ENCODE measurements at places on chromosomes 7 and 10. TPM values are rescaled to one million over a fixed set of nuclear protein-coding genes. Genes with fewer than 3 reads are reported as not detected.

Gene NPFFR1
- not detected for total RNA-seq

Gene JCAD
- total RNA-seq = 0.49 TPM

Gene UTF1
- total RNA-seq = not detected

Gene GSTO2
- total RNA-seq = 2.3 TPM

Gene NME8
- not detected for total RNA-seq

Gene ADAMTS14
- total RNA-seq = 10.1 TPM

Gene CALHM1
- total RNA-seq = not detected

Gene IGFBP3
- 11.7 TPM for total RNA-seq

Gene HMX3
- total RNA-seq = not detected

Gene SLC26A5
- not detected for total RNA-seq

Gene VENTX
- not detected for total RNA-seq

Gene SFRP5
- not detected for total RNA-seq

Gene IFIT1
- 29.9 TPM for total RNA-seq

Gene TPST1
- 36.5 TPM for total RNA-seq

Gene TUBB8
- total RNA-seq = not detected

Gene AGAP5
- total RNA-seq = not detected

Gene CPA2
- not detected for total RNA-seq

Gene PNLIPRP2
- not detected for total RNA-seq

Gene CAPZA2
- 199 TPM for total RNA-seq

Gene IDE
- total RNA-seq = 13.9 TPM

Gene LRRC18
- total RNA-seq = not detected

GRCh38 chr10:92242380-92242779 is 48.5 kb downstream of the CPEB3 start:
- no peak for DNase-seq

GRCh38 chr7:132030086-132030568 is 473.7 kb upstream of the PODXL start:
- DNase-seq = no peak

GRCh38 chr10:35208949-35209613 is 82.4 kb downstream of the CREM start:
- no peak for DNase-seq

GRCh38 chr10:5537684-5538083 is 12.9 kb downstream of the CALML3 start:
- DNase-seq = no peak

DNA sequence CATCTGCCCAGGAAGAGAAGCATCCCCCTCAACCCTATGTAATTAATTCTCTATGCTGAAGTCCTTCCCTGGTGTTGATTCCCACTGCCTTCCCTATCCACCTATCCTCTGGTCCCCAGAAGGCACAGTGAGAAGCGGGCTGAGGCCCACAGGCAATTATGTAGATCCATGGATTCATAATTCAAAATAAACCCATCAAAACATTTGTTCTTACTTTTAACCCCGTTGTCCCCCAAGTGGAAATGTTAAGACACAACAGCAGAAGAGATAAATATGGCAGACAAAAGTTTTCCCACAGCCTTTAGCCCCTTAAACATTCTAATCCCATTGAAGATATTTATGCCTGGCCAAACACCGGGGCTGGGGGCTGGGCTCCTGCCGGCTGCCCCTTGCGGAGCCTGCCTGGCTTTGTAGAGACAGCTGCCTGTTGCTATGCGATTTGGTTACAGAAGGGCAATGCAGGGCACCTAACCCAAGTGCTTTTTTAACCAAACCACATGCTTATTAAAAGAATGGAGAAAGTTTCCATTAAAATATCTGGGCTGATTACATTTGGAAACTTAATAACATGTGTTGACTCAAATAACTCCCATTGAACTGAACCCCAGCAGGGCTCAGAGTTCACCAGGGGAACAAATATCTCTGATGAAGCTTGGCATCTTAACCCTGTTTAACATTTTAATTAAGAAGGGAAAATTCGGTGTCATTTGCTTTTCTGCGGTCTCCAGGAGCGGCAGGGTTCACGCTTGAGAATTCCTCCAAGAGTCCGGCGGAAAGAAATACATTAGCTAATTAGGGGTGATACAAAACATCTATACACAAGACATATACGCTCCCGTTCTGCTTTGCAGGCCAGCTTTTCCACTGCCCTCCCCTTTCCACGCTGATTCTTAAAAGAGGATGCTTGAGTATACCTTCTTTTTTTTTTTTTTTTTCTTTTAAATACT is 110.8 kb upstream of the FGFR2 start:
- DNase-seq = no peak

GRCh38 chr10:58641095-58641531 is 128.4 kb downstream of the BICC1 start:
- DNase-seq = peak; percentile 99

- DNase-seq = no peak
These were observed 32.3 kb downstream of the PYROXD2 start for GRCh38 chr10:98382691-98383101.

- DNase-seq = peak; percentile 14
These were observed 16.4 kb downstream of the PRKRIP1 start for GRCh38 chr7:102412548-102412947.

DNA sequence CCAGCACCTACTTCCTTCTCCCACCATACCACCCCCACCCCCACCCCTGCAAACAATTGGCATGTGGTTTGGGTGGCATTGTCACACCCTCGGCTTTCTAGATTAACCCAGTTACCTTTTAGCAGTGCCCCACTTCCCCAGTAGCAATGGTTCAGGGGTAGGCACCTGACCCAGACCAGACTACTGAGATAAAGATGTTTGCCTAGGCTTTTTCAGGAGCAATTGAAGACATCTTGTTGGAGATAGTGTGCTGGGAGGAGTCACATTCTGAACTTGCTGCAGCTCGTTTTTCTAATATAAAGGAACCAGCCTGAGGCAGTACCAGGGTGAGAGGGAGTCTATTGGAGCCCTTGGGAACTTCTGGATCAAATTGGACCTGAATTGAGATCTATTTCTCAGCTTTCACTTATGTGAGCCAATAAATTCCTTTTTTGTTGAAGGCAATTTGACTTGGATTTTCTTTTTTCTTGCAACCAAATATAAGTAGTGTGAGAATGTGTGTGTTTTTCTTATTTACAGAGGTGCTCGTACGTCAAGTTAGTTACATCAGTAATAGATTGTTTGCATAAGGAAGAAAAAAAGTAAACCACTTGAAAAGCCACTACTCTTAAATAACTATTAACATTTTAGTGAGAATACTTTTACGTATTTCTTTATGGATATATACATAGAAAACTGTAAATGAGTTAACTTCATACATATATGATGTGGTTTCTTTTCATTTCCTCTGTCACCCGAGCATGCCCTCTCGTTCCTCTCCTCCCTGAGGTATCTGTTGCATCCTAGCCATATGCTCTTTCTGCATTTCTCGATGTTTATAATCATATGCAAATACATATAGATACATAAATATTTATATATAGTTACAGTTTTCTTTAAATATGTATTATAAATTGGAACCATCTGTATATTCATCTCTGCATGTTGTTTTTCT is 38.0 kb downstream of the RAB18 start:
- DNase-seq = no peak

GRCh38 chr10:126459032-126459831 is 71.0 kb upstream of the ADAM12 start:
- peak; percentile 90 for DNase-seq

DNA sequence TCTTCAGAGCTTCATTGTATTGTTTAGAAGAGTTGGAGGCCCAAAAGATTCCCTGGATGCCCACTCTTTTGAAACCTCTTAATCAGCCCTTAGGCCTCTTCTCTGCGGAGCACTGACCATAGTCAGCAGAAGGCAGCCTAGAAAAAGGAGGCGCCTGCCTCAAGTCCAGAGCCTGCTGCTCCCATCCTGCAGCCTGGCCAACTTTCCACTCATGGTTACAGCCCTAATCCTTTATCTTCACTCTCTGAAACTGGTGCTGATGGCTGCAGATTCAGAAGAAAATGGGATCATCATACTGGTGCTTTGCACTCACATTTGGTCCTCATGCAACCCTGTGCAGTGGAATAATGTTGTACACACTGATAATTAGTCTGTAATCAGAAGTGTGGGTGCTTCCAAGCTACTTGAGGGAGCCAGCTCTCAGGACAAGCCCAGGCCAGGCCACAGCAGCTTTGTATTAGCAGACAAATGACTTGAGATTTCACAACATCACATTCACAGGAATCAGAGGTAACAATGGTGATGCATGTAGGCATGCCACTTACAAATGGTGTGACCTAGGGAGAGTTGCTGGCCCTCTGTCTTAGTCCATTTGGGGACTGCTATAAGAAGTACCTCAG is 272.9 kb downstream of the GALNT17 start:
- DNase-seq = no peak

DNA sequence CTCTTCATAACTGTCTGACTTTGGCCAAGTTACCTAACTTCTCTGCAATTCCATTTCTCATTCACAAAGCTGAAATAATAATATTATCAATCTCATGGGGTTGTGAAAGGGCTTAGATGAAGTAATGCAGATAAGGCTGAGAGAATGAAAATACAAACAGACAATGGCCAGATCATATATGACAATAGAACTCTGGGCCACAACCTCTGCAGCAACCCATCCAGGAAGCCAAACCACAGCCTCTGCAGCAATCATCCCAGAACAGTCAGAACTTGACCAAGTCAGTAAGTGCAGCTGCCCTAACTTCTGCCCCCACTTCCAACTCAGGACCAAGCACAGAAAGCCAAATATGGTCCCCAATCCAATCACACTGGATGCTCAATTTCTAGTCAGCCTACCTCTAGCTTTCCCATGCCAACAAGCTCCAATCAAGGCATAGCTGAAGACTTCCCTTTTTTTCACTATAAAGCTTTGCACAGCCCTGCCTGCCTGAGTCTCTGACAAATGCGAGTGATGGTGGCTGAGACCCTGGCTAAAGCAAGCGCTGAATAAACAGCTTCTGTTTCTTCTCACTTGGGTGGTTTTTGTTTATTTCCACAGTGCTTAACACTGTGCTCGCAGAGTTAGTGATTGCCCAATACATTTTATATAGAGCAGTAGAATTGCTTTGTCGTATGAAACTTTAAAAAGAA is 34.8 kb upstream of the TNPO3 start:
- peak; percentile 16 for DNase-seq

- DNase-seq = no peak
These were observed 406.9 kb downstream of the DGKB start for GRCh38 chr7:14495633-14496032.

GRCh38 chr7:129436335-129436923 is 2.2 kb downstream of the STRIP2 start:
- DNase-seq = no peak

DNA sequence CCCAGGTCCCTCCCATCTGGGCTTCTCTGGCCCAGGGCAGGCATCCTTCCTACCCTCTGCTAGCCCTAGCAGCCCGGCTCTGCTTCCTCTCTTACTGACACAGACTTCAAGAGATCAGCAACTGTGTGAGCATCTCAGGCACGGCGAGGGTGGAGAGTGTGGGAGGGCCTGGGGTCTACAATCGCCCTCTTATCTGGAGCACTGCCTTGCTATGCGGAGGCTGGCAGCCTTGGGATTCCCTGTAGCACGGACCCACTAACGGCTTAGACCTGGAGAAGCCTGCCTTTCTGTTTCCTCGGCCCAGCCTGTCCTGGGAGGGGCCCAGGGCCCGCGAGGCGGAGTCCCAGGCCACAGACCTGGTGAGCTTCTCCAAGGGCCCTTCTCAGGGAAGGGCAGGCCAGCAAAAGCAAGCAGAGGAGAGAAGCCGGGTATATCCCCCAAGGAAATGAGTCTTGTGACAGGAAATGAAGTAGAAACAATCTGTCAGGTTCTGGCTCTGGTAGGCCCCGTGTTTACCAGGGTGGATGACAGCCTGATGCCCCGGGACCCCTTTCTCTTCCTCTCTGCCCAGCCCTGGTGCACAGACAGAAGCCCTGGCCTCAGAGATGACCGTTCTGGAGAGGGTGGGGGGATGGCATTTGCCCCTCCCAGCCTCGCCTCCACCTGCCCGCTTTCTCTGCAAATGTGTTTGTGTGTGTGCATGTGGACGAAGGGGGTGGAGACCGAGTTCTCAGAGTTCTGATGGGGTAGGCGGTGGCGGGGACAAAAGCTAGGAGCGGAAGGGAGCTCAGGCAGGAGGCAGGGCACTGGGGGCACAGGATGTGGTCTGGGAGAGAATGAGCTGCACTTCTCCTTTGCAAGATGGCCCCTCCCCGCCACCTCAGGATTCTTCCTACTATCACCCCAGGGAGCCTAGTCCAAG is 2.5 kb downstream of the LRCH4 start:
- DNase-seq = peak; percentile 47

GRCh38 chr7:51067757-51068156 is 248.9 kb downstream of the COBL start:
- peak; percentile 78 for DNase-seq

GRCh38 chr7:137453356-137453755 is 109.8 kb upstream of the PTN start:
- DNase-seq = peak; percentile 42

GRCh38 chr10:79444199-79445119 is 965 bp downstream of the ZCCHC24 start:
- peak; percentile 89 for DNase-seq

- no peak for DNase-seq
These were observed 15.6 kb upstream of the AQP1 start for GRCh38 chr7:30896036-30896435.

GRCh38 chr7:22660293-22660692 is 66.7 kb upstream of the IL6 start:
- DNase-seq = no peak

DNA sequence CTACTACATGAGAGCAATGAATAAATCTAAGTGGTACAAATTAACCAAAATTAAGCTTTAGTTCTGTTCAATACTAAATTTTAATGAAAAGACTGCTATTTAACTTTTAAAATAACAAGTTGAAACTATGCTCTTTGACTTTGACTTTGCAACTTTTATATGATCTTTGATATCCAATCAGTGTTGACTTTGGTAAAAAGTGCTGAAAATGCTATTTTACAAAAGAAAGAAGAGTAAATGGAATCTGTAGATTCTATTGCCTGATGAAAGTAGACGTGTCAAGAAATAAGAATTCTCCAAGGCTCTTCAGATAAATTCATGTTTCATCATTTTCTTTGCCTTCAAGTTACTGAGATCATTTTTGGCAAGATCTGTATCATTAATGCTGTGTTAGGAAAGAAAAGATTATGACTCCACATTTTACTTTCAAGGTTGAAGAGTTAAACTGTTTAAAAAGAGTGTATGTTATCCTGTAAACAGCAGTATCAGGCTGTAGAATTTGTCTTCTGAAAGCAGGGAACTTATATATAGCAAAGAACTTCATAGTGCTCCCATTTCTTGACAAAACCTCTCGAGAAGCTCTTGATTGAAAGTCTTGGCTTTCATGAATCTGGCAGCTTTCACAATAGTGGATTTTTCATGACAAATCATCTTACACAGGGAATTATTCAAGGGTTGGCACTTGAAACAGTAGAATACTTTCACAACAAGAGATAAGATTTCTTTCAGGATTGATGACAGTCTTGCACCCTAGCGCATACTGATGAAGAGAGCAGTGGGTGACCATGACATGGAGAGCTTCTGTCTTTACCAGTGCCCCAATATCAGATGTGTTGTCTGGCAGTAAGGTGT is 72.1 kb downstream of the PTEN start:
- no peak for DNase-seq

- no peak for DNase-seq
These were observed 4.6 kb downstream of the DUSP5 start for GRCh38 chr10:110502072-110502845.
